ENCODE measurements at places on chromosomes 7 and 10. TPM values are rescaled to one million over a fixed set of nuclear protein-coding genes. Genes with fewer than 3 reads are reported as not detected.

GJD4 gene
- total RNA-seq = not detected

CNPY1 gene
- not detected for total RNA-seq

PON2 gene
- 11.3 TPM for total RNA-seq

FRAT1 gene
- total RNA-seq = 6.5 TPM

VAX1 gene
- total RNA-seq = not detected

ECHDC3 gene
- not detected for total RNA-seq

PODXL gene
- 0.05 TPM for total RNA-seq

FEZF1 gene
- not detected for total RNA-seq

IFIT1B gene
- total RNA-seq = not detected

EBF3 gene
- total RNA-seq = not detected

GNGT1 gene
- total RNA-seq = not detected

LIPF gene
- total RNA-seq = not detected

XRCC2 gene
- total RNA-seq = 1.2 TPM
